ENCODE measurements at places on chromosomes 3 and 15. TPM values are rescaled to one million over a fixed set of nuclear protein-coding genes. Genes with fewer than 3 reads are reported as not detected.

The RPP25 gene
- 1.8 TPM for total RNA-seq

The CYP11A1 gene
- 2.5 TPM for total RNA-seq

The GABRR3 gene
- not detected for total RNA-seq

The ZNF80 gene
- total RNA-seq: not detected

The MESP2 gene
- 0.19 TPM for total RNA-seq

The TGM4 gene
- not detected for total RNA-seq

The FOXL2NB gene
- total RNA-seq: not detected
